ENCODE measurements at places on chromosomes 7 and 10. TPM values are rescaled to one million over a fixed set of nuclear protein-coding genes. Genes with fewer than 3 reads are reported as not detected.

The DENND11 gene
- polyA plus RNA-seq: 26.4 TPM

The AMPH gene
- not detected for polyA plus RNA-seq

The ITGA8 gene
- polyA plus RNA-seq: not detected

The ZNF804B gene
- not detected for polyA plus RNA-seq

The SPDYE8 gene
- polyA plus RNA-seq: not detected

The RADIL gene
- polyA plus RNA-seq: not detected

The SFTPA1 gene
- polyA plus RNA-seq: not detected

The TMEM26 gene
- polyA plus RNA-seq: not detected

The GPR141 gene
- not detected for polyA plus RNA-seq

The HOXA4 gene
- polyA plus RNA-seq: 0.30 TPM

The HIBADH gene
- 6.9 TPM for polyA plus RNA-seq

The C10orf90 gene
- not detected for polyA plus RNA-seq

The PRR15 gene
- polyA plus RNA-seq: not detected

The EN2 gene
- polyA plus RNA-seq: not detected

The SFXN4 gene
- 15.4 TPM for polyA plus RNA-seq

The FAM53B gene
- 51.2 TPM for polyA plus RNA-seq

The GBF1 gene
- polyA plus RNA-seq: 20.8 TPM

The ENTPD1 gene
- 17.6 TPM for polyA plus RNA-seq

The C7orf33 gene
- polyA plus RNA-seq: not detected

The ACSM6 gene
- not detected for polyA plus RNA-seq

The FXYD4 gene
- not detected for polyA plus RNA-seq

The NEUROG3 gene
- not detected for polyA plus RNA-seq

The SPDYE1 gene
- polyA plus RNA-seq: not detected

The STN1 gene
- 18.4 TPM for polyA plus RNA-seq

The FAM25C gene
- polyA plus RNA-seq: not detected

The AOAH gene
- polyA plus RNA-seq: 2.6 TPM

The C10orf62 gene
- polyA plus RNA-seq: not detected

The PNLIPRP2 gene
- polyA plus RNA-seq: not detected

The CPVL gene
- polyA plus RNA-seq: 1.3 TPM

The ABCA13 gene
- polyA plus RNA-seq: not detected

The IFIT3 gene
- 1.6 TPM for polyA plus RNA-seq
